ENCODE measurements at places on chromosomes 3 and 15. TPM values are rescaled to one million over a fixed set of nuclear protein-coding genes. Genes with fewer than 3 reads are reported as not detected.

- DNase-seq = peak; percentile 65
These were observed 496.0 kb upstream of the THBS1 start for GRCh38 chr15:39084674-39085530.

DNA sequence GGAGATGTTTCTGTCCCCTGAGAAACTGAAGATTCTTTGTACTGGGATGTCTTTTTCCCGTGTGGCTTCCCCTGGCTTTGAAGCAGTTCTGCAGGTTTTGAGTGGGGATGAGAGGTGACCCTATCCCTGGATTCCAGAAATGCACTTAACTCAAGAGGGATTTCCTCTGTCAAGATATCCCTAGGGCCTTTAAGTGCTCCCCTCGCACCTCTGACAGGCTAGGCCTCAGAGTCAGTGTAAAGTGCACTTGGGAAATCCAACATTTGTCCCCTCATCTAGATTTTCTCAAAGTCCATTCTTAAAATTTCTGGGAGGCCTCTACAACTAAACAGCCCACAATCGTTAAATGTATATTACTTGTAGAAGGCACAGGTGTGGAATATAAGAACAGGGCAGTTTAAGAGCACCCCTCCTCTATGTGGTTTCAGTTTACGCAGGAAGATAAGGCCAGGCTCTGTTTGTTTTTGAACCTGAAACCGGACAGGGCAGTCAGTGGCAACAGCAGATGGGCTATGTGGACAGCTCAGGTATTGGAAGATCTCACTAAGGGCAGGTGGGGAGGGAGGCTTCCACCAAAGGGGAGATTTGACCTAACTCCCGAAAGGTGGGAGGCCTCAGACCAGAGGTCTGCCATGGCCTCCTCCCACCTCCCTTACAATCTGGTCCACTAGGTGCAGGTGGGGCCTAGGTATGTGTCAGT is 4.8 kb downstream of the C3orf52 start:
- DNase-seq = no peak

DNA sequence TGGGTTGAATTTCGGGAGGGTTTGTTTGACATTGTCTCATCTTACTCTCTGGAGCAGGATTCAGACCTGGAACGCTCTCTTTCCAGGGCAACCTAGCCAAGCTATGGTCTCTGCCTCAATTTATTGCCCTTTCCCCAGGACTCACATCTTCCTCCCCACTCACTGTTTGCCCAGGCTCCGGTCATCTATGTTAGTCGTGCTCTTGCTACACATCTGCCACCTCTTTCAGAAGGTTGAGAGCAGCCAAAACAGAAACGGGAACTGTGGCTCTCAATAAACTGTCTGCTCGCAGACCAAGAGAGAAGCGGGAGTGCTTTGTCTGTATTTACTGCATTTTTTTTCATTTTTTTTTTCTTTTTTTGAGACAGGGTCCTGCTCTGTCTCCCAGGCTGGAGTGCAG is 81.6 kb downstream of the ST6GAL1 start:
- DNase-seq = no peak

GRCh38 chr15:49901996-49902684 is 216.9 kb downstream of the ATP8B4 start:
- DNase-seq = no peak

DNA sequence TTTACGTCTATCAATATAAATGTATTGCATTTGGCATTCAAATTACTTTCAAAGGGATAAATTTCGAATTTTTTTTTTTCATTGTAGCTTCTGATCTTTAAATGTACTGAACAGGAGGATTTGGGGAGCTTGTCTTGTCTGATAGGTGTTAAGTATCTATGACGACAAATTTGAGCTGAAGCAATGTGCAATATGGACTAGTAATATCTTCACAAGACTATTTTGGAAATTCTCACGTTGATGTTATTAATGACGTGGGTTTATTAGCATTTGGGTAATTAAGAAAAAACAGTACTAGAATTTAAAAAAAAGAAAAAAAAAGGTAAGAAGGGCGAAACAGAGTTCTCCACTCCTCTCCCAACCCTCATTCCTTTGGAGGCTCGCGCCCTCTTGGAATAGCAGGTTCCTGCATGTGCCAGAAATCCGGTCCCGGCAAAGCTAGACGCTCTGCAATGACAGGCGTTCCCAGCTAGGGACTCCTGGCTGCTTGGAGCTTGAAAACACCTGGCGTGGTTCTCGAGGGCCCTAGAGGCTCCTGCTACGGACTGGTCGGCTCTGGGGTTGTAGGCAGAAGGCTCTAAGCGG is 648 bp upstream of the P2RY1 start:
- no peak for DNase-seq

DNA sequence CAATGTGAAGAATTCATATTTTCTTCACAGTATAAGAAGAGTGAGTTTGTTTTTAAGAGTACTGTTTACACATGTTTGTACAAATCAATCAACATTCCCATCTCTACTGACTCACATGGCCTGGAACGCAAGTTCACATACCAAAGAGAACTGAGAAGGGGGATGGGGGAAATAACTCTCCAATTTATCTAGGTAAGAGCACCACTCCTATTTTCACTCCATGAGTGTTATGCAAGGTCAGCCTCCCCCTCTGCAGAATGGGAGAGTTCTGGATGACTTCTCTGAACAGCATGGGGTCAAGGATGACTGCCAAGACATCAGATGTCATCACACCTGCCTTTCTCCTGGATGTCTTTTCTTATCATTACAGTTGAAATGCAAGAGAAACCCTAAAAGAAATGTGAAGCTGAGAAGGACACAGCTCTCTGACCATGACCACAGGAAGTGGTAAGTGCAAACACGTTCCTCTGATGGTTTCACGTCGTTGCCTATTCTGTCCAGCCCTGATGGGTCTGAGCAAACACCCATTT is 95.2 kb downstream of the SEMA6D start:
- no peak for DNase-seq

- no peak for DNase-seq
These were observed 14.0 kb downstream of the SLC6A20 start for GRCh38 chr3:45782381-45782780.

- DNase-seq = no peak
These were observed 213.2 kb upstream of the RGMA start for GRCh38 chr15:93302080-93302765.

DNA sequence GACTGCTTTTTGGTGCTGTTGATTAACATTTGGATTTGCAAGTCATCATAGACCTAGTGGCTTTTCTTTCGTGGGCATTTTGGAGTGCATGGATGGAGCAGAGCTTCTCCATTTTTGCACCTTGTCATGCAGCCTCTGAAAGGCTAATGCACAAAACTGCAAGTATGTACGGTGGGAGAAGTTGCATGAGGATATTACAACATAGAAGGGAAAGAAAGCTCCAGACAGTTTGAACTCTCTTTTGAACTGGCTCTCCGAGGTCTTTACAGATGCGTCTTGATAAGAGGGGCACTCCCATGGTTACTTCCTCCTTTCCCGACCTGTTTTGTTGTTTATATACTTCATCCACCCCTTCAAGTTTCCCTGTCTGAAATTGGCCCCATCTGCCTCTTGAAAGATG is 147.1 kb upstream of the GBE1 start:
- no peak for DNase-seq

DNA sequence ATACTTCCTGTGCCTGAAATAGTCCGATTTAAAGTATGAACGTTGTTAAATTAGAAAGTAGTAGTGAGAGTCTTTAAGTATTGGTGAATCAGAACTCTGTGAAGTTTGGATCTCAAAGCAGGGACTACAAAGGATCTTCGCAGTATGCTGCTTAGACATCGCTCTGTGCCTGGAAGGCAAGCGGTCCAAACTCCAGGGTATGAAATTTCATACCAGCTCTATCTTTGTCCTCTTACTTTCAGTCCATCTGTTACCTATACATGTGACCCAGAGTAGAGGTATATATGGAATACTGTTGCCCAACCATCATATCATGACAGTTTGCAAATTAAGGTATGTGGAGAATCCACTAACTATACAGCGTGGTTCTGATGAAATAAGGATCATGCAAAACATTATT is 34.5 kb downstream of the VPS8 start:
- no peak for DNase-seq

DNA sequence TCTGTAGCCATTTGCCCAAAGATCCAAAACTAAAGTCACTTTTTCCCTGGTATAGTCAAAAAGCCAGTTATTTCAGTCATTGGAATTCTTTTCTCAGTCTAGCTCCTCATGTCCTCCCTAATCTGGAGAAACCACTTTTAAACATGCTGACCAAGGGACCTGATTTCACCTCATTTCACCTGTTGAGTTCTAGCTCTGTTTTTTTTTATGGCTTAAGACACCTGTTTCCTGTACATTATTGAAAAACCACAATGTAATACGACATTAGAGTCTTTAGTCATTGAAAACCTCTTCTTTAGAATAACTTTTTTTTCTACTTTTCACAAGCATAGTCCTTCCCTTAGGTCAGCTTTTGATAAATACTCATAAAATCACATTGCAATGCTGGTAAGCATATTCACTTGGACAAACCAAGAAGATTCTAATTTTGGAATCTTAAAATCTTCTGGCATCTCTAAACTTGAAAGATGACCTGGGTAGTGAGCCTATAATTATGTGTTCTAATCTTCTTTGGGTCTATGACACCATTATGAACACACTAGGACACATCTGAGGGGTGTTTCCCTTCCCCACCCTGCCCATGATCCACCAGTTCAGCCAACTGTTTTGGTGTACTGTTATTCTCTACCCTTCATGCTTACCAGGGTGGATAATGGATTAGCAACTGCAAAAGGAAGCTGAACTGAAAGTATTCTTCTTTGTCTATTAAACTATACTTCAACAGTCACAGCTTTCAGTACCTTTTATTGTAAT is 103.5 kb upstream of the FXR1 start:
- DNase-seq = no peak

DNA sequence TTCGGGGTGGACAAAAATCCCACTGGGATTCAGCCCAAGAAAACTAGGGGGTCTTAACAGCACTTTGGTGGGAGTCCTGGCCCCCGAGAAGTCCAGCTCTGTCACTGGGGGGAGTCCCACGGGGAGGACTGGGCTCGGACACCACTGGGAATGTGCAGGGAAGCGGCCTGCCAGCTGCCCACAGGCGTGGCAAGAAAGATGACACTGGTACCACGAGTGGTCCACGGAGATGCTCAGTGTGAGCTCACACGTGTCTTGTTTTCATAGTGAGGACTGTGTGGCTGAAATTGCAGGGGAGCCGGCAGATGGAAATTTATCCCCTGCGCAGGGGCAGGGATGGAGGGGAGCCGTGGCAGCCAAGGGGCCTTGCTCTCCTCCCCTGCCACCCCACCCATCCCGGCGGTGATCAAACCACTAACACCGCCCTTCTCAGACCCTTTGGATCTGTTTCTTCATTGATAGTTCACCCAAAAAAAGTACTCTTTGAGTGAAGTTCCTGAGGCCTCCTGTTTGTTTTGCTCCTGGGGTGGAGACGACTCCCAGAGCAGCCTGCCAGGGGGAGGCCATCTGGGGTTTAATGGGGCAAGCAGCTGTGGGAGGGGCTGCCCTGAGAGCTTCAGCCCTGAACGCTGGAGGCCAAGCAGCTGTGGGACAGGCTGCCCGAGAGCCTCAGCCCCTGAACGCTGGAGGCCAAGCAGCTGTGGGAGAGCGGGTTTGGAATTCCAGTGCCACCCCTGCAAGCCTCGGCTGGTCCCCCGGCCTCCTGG is 130.9 kb downstream of the LRRK1 start:
- DNase-seq = peak; percentile 32

- no peak for DNase-seq
These were observed 41.2 kb downstream of the SLC6A11 start for GRCh38 chr3:10857235-10857634.

DNA sequence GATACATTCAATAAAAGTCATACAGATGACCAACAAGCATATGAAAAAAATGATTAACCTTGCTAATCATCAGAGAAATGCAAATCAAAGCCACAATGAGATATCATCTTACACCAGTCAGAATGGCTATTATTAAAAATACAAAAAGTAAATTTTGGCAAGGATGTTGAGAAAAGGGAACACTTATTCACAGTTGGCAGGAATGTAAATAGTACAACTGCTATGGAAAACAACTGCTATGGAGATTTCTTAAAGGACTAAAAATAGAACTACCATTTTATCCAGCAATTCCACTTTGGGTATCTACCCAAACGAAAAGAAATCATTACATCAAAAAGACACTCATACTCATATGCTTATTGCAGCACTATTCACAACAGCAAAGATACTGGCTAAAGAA is 1121.8 kb downstream of the TBL1XR1 start:
- no peak for DNase-seq

RTP1 gene
- total RNA-seq = not detected

KLHL40 gene
- not detected for total RNA-seq

FRG2C gene
- total RNA-seq = not detected

MYL3 gene
- 6.0 TPM for total RNA-seq

EFHB gene
- not detected for total RNA-seq

NME9 gene
- 1.3 TPM for total RNA-seq

MYRIP gene
- 31.1 TPM for total RNA-seq
